ENCODE measurements at places on chromosomes 1 and 21.

DNA sequence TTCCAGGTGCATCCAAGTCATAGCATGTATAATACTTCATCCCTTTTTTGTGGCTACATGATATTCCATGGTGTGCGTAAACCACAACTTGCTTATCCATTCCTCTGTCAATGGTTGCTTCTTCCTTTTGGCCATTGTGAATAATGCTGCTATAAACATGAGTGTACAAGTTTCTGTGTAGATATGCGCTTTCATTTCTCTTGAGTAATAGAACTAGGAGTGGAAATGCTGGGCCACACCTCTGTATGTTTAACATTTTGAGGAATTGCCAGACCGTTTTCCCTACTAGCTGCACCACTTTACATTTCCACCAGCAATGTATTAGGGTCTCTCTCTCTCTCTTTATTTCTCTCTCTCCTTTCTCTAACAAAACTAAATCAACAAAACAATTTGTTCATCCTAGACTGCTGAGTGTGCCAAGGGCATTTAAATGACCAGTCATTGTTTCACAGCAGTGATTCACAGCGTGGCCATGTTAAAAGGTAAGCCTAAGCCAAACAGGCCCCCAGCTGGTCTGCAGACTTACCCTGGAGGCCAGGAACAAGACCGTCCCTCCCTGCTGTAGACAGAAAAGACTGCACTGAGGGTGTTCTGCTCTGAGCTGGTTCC lies 53.2 kb upstream of the LYST start:
- no peak for DNase-seq

DNA sequence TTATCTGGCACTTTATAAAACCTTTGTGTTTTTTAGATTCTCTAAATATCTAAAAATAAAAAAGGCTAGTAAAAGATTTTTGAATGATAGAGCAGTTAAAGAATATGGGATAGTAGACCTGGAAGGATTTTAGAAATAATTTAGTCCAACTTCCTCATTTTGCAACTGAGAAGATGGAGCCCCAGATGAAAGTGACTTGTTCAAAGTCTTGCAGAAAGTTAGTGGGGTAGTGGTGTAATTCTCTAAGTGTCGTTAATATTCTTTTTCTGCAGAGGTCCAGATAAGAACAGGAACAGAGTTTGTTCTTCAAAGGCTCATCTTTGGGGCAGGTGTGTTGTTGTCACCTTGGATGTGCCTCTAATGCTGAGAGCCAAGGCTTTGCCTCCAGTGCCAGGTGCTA lies 159.5 kb downstream of the DISC1 start:
- no peak for DNase-seq

DNA sequence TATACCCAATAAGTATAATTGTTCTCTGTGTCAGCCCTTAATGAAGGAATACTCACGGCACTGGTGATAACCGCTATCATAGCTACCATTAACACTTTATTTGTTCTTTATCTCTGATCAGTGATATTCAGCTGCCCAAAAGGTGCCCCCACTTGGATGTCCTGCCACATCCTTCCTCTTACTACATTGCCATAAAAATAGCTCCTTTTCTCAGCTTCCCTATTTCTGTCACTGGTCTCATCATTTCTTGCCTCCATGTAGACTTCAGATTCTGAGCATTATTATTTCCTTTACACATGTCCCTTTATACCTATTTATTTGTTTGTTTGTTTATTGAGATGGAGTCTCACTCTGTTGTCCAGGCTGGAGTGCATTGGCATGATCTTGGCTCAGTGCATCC lies 2.7 kb upstream of the RAB29 start:
- no peak for DNase-seq

DNA sequence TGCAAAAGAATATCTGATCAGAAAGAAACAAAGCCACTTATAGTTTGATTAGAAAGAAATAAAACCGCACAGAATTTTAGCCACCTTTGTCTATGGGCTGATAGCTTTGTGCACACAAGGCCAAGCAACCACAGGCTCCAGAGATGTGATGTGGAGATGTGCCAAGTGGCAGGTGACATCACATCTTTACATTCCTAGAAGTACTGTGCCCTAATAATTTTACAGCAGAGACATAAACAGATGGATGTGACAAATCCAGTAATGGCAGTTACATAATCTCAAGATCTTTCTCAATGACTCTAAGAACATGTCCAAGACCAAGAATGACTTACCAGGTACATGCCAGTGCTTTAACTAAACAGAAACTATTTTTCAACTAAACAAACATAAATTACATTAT lies 159.5 kb downstream of the LTN1 start:
- no peak for DNase-seq

DNA sequence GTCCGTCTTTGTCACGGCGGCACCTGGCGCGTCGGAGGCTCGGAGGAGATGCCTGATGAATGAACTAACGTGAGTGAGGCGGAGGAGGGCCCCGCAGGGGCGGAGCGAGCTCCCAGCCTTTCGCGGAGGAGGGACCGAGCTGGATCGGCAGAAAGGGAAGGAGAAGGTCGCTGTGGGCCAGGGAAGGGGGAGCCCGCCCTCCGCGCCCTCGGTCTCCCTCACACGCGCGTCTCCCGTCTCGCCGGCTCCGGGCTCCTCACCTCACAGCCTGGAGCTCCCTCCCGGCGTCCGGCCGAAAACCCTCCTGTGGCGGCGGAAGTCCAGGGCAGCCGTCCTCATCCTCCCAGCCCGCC lies 519 bp downstream of the ZNF496 start:
- peak; percentile 89 for DNase-seq

DNA sequence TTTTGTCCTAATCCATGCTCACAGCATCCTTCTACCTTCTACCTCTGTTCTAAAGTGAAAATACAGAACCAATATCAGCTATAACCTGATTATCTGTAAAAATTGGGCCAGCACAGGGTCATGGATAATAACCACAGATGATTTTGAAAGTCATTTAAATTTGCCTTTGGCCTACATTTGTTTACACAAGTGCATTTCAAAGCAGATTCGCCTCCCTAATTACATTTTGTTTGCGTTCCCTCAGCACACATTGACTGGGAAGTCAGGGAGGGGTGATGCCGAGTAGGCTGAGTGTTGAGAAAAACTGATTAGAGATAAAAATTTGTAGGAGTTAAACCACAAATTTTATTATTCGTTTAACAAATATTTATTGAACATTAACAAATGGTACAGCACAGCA lies 19.2 kb upstream of the RGS8 start:
- no peak for DNase-seq

DNA sequence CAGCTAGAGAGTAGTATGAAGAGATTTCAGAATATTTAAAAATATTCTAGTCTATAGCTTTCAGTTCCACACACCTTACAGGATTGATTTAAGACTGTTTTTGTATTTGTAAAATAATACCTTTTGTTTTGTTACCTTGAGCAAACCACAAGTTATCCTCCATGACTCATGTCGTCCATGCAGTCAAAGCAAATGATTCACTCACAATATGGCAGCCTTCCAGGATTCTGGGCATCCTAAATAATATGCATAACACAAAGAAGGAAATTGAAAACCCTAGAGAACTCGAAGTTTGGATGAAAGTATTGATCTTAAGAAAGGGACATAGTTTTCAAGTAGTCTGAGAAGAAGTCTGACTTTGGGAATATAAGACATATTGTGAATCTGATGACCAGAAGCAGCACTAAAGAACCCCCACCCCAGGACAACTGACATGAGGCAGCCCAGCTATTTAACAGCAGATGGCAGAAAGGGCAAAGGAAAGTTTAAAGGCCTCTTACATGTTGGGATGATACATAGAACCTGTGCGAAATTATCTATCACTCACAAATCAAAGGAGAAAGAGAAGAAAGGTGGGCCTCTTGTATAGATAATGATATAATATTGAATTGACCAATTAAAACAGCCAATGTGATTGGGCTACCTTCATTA lies 857.9 kb downstream of the BRINP3 start:
- peak; percentile 81 for DNase-seq

DNA sequence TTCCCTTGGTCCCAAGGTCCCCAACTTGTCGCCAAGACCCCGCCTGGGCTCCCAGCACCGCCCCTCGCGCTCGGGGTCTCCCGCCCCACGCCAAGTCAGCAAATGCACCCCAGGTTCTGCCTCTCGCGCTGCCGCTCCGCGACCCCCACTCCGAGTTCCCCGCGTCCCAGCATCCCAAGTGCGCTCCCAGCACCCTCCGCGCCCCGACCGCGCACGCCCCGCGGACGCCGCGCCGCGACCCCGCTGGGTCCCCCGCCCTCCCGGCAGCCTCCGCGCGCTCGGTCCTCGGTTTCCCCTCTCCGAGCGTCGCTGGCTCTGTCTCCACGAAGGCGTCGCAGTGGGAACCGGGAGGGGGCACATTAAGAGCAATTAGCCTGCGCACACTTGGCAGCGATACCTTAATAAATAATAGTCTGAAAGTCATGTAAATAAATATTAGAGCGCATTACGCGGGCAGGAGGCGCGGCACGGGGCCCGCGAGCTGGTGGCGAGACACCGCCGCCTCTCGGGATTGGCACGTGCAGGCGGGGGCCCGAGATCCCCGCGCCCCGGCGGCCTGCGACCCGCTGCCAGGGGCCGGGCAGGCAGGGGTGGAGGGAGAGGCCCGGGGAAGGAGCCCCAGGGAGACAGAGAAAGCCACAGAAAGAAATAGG lies 75.9 kb downstream of the VWA5B1 start:
- DNase-seq = no peak

GRCh38 chr1:44646261-44647110 lies 27.8 kb downstream of the TMEM53 start:
- no peak for DNase-seq

DNA sequence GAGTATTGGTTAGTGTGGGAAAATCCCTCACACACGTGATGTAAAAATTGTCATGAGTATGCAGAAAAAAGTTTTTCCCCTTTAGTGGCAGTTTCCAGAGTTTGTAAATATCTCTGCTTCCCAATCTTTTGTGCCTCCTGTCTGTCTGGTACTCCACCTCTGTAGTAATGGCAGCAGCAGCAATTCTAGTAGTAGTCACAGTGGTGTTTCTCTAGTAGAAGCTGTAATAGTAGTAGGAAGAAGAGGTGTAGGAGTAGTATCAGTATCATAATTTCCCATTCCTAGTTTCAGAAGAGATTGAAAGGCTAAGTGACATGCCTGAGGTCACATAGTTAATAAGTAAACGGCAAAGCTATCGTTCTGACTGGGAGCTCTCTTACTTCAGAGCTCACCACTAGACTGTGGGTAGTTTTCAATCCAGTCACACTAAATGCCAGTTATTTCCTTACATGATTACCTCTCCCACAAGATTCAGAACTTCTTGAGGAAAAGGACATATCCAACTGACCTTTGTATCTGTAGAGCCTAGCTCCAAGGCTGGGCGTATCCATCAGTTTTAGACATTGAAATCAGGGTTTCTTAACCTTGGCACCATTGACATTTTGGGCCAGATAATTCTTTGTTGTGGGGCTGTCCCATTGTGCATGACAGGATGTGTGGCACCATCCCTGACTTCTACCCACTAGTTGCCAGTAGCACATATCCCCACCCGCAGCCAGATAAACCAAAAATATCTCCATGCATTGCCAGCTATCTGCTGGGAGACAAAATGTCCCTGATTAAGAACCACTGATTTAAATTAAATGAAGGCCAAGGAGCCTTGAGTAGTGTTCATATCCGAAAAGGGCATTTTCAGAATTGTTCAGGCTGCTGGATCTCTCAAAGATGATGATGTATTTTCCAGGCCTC lies 135.9 kb downstream of the FGGY start:
- no peak for DNase-seq

DNA sequence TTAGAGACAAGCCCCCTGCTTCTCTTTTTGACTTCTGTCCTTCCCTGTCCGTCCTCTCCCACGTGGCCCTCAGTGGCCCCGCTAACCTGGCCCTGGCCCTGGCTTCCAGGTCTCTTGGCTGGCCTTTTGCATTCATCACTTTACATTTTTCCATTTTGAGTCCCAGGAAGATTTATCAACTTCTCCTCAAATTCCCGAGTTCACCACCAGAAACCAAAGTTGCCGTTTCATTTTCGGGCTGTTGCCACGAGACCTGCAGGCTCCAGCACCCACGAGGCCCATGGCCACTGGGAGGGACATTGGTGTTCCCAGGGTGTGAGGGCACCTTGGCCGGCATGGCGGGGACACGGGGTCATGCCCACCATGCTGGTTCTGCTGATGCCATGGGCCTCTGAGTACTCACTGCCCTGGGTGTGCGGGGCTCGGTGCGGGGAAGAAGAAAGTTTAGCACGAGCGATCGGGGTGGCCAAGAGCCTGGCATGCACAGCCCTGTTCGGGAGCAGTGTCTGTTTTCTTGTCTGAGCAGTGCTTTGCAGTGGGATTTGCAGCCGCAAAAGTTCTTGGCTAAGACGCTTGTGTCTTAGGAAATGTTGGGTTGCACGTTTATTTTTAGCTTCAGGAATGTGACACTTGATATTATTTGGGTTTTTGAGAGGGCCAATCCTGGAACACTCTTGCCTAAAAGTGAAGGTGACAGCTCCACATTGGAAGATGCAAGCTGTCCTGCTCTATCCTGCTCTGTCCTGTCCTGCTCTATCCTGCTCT lies 40.4 kb upstream of the ADARB1 start:
- DNase-seq = no peak

DNA sequence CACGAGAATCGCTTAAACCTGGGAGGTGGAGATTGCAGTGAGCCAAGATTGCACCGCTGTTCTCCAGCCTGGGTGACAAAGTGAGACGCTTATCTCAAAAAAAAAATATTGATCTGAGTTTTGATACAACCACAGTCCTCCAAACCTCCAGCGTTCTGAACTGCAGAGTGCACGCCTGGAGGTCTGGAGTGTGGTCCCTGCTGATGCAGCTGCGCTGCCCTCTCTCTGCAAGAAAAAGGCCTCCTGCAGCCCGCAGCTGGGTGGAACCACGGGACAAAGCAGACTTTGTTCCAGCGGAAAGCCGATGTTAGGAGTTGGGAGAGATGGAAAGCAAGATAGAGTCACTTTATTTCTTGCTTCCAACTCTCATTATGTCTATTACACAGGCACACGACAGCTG lies 144.9 kb upstream of the SOD1 start:
- peak; percentile 81 for DNase-seq

GRCh38 chr21:42622284-42622683 lies 31.1 kb upstream of the PDE9A start:
- DNase-seq = no peak

DNA sequence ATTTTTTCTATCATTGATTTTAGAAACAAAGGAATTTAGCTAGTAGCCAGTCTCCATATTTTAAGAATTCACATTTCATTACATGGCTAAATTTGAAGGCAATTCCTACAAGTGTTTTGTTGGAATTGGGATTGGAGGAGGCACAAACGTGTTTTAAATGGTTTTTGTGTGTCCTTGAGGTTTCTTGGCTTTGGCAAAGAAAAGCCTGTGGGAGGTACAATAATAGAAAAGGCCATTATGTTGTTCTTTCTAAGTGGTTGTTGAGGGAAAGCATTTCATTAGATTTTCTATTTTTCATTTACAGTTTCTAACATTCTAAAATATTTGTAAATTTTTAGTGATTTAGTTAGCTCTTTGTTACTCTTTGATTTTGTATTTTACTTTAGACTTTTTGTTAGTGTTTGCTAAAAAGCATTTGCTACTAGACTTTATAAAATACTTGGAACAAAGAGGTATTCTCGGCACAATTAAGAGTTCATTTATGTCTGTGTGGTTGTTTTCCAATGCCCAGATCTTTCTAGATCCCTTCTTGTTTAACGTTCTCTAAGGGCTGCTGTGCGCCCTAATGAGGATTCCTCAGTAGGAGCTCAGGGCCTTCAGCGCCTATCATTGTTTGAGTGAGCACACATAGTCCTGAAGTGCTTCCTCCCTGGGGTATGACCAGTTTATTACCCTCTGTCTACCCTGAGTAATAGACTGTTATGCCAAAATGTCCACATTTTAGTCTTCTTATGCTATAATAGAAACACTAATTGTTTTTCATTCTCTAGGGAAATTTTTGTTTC lies 70.0 kb upstream of the KIAA1614 start:
- no peak for DNase-seq

- no peak for DNase-seq
Measured at GRCh38 chr1:114485286-114485685, 25.7 kb downstream of the TRIM33 start.
